ENCODE measurements at places on chromosomes 11 and 22.

DNA sequence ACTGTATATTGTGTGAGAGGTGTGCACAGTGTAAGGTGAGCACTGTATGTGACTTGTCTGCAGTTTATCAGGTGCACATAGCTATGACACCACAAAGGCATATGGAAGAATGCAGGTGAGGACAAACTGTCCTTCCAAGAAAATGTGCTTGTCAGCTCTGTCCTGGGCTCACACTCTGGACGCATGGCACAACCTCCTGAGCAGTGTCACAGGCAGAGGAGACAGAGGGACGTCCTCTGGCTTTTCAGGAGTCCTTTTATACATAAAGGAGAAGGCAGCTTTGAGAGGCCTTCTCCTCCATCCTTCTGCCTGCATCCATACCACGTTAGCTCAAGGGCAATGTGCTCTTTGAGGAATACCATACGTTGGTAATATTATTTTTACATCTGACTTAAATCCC, 7.5 kb upstream of the MYOD1 start:
- DNase-seq, result no peak

DNA sequence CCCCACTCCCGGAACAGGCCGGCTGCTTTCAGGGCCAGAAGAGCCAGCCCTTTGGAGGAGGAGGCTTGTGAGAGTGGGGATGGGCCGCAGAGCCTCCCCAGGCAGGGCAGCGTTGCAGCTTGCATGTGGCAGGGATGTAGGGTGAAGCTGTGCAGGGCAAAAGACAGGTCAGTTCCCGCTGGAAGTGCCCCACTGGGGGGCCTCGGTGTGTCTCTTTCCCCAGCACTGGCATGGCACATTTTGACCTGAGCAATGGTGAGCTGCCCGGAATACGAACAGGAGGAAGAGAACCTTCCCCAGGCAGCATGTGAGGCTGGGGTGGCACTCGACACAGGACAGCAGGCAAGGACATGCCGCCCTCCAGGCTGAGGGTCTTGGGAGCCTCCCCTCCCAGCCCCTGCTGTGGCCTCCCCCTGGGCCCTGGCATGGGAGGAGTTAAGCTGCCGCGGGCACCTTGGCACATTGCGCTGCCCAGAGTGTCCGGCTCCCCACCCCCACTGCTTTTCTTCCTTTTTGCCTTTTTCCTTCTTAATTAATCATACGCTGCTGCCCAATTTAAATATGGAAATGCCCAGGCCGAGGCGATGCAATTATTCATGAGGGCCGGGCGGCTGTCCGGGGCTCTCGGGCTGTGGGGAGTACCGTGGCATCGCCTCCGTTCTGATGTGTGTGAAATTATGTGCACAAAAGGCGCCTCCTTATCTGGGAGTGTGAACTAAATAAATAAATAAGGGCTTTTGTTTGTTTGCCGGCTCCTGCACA, 76.0 kb upstream of the WNT7B start:
- no peak for DNase-seq

- no peak for DNase-seq
Observed at GRCh38 chr22:19057999-19058491, 64.2 kb downstream of the DGCR2 start.

- DNase-seq, result no peak
Observed at GRCh38 chr11:88327462-88328143, 9.9 kb downstream of the CTSC start.

DNA sequence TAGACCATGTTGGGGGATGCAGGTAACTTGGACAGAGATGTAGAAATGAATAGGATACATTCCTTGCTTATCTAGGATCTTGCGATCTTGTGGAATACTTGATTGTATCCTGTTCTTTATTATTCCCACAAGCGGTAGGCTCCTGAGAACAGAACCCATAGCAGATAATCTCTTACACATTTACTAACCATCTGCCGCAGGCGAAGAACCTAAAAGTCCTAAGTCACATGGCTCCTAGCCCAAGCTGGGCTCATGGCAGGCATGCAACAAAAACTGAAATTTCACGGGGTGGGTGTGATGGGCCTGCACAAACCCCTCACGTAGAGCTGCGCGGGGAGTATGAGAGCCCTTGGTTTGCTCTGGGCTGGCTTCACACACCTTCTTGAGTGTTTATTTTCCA, 177.4 kb upstream of the NECTIN1 start:
- no peak for DNase-seq

GRCh38 chr11:69563946-69564775, 76.8 kb upstream of the CCND1 start:
- no peak for DNase-seq

- peak; percentile 63 for DNase-seq
Observed at GRCh38 chr11:798093-798713, at the start of gene SLC25A22. Gene SLC25A22 (minus strand): TSS chr11:798281. CDS start chr11:795006, 3,275 bp downstream.

GRCh38 chr11:62921573-62922188, 518 bp upstream of the CHRM1 start:
- DNase-seq, result no peak

- no peak for DNase-seq
Observed at GRCh38 chr11:69153661-69154060, 2.1 kb upstream of the SMIM38 start.

GRCh38 chr22:25161017-25161915, 38.4 kb upstream of the CRYBB3 start:
- no peak for DNase-seq

DNA sequence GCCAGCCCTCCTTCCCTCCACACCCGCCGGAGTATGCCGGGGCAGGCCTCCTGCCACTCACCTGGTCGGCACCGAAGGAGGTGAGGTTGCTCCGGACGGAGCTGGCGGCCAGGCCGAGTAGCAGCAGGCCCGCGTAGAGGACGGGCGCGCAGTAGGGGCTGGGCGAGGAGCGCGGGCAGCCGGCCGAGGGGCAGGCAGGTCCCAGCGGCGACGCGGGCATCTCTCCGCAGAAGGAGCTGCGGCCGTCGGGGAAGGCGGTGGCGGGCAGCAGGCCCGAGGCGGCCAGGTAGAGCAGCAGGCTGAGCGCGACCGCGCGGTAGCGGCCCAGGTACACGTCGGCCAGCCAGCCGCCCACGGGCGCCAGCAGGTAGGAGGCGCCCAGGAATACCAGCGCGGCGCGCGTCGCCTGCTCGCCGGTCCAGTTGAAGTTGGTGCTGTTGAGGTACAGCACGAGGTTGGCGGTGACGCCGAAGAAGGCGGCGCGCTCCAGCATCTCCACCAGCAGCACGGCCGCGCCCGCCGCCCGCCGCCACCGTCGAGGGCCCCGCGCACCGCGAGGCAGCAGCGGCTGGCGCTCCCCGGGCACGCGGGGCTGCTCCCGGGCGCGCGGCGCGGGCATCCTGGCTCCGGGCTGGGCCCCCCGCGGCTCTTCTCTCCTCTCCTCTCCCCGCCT, 907 bp downstream of the SLC15A3 start:
- DNase-seq, result no peak

GRCh38 chr11:96105944-96106343, 182.0 kb upstream of the MTMR2 start:
- DNase-seq, result no peak

- no peak for DNase-seq
Observed at GRCh38 chr11:68160100-68160695, 39.0 kb upstream of the CHKA start.

- peak; percentile 20 for DNase-seq
Observed at GRCh38 chr11:74466916-74467885, at the start of gene KCNE3. Gene KCNE3 (minus strand): TSS chr11:74467549. CDS start chr11:74457563, 9,986 bp downstream.

DNA sequence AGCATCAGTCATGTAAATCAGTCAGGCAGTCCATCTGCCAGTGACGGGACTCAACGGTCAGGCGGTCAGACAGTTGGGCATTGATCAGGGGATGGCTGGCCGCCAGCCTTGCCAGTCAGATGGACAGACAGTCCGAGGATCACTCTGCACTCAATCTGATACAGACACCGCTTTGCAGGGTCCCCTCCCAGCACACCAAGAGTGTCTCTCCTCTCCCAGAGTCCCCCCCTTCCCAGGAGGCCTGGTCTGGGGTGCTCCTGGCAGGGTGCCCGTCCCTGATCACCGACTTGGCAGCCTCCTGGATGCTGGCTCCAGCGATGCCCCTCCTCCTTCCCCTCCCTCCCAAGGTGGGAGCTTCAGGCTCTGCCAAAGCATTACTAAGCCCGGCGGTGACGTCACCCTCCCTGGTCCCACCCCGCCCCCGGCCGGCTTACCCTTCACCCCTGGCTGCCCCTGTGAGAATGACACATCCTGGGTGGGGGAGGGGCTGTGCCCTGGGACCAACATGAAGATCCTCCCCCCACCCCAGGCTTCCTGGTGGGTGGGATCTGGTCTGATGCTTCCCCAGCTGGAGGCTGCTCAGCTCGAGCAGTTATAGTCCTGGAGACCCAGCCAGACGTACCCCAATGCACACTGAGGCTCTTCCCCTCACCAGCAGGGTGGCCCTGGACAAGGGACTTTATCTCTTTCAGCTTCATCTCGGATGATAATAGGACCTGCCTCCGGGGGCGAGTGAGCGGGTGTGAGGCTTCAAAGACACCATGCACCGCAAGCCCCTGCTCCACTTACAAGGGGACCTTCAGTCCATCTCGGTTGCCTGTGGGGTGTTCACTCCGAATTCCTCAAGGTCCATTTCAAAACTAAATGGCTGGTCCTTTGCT, 69.2 kb downstream of the CD82 start:
- DNase-seq, result peak; percentile 6

All from MV-4-11 (cell line).